ENCODE measurements at places on chromosomes 2 and 18.

GRCh38 chr2:152445791-152446201, 110.8 kb downstream of the FMNL2 start:
- DNase-seq, result no peak

GRCh38 chr2:177636672-177637071, 244.1 kb downstream of the AGPS start:
- DNase-seq, result no peak

GRCh38 chr18:36297417-36298125, at the start of gene FHOD3:
Gene FHOD3, plus strand, starts transcription at chr18:36297713. Its CDS starts 123 bp downstream, at chr18:36297836.
- no peak for DNase-seq

GRCh38 chr2:121136323-121136722, 148.7 kb downstream of the TFCP2L1 start:
- no peak for DNase-seq

- no peak for DNase-seq
These were observed 24.3 kb downstream of the ACMSD start for GRCh38 chr2:134862674-134863073.

DNA sequence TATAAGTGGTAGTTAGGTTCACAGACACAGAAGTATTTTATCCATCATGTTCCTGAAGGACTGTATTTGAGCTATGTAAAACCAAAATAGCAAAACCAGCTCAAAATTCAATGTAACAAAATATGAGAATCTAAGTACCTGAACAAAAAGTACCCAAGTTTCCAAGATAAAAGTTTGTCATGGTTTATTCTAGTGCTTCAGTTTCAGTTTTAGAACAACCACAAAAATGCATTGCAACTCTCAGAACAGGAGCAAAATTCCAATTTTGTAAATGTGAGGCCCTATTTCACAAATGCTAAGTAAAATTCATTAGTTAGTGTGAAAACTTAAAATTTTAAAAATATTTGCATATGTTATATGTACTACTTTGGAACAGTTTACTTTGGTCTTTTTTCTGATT, 5.0 kb upstream of the ALPK2 start:
- no peak for DNase-seq

- DNase-seq, result no peak
These were observed 559.3 kb upstream of the PIK3C3 start for GRCh38 chr18:41395695-41396094.

DNA sequence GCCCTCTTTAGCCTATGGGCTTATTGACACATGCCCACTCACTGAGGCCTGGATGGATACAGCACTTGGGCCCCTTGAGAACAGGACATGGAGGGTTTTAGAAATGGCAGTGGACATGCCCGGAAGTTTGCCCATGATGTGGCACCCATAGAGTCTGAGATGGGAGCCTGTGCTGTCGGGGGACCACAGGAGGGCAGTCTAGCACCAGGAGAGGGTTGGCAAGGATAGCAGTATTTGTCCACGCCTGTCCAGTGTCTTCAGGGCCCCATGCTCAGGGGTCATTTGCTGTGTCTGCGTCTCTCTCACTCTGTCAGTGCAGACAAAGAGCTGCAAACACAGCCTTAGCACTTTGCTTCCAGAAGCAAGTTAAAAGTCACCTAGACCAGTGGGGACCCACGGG, 48.7 kb downstream of the IL1RL2 start:
- DNase-seq, result no peak

- no peak for DNase-seq
These were observed 112.8 kb upstream of the MAP4K3 start for GRCh38 chr2:39549718-39550464.

DNA sequence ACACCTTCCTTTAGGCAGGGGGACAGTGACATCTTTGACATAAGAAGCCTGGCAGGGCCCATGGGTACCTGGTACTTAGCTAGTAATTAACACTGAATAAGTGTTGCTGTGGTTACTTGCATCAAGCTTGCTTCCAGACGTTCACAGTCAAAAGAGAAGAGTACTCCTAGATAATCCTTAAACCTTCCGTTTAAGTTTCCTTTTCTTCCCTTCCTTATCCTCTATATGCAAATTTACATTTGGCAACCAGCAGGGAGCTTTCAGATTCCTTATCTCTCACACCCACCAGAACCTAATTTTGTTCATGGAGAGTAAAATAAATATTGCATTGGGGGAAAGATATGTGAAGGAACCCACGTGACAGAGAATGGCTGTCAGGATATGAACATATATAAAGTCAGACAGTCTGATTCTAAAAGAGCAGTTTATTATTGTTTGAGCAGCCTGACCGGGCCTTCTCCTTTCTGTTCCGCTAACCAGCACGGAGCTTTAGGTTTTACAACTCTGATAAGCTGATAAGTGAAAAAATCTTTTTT, 7.8 kb upstream of the RAB31 start:
- DNase-seq, result no peak

- no peak for DNase-seq
These were observed 246.0 kb downstream of the LRRTM1 start for GRCh38 chr2:80058562-80058961.

- DNase-seq, result no peak
These were observed 22.3 kb downstream of the ATP8B1 start for GRCh38 chr18:57780706-57781347.

- DNase-seq, result no peak
These were observed 197.4 kb downstream of the FBXO15 start for GRCh38 chr18:73950116-73950700.

DNA sequence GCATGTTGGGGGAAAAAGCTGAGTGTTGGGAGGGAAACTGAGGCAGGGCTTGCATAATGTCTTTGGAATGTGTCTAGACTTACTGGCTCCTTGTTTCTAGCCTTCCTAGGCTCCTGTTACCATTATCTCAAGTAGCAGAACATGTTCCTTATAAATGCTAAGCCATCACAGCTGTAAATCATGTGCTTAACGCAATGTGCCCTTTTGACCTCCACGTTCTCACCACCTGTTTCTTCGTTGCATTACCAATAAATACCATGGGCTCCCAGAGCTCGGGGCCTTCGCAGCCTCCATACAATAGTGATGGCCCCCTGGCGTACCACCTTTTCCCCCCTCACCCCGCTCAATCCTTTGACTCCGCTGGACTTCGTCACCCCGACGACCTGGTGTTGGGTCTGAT, 54.0 kb upstream of the CWC22 start:
- no peak for DNase-seq

DNA sequence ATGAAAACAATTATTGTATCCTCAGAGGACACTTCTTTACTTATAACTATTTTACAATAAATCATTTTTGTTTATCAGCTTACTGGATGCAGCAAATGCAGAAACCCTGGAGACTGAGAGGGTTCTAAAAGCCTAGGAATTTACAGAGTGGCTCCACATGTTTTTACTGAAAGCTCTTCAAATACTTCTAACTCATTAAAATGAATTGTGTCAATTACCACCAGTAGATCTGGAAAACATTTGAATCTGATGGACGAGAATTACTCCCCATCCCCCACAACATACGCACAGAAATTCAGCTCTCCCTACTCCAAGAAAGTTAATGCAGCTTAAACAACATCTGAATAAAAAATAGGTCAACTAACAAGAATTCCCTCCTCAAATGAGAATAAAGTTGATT, 319.8 kb upstream of the FIGN start:
- no peak for DNase-seq

DNA sequence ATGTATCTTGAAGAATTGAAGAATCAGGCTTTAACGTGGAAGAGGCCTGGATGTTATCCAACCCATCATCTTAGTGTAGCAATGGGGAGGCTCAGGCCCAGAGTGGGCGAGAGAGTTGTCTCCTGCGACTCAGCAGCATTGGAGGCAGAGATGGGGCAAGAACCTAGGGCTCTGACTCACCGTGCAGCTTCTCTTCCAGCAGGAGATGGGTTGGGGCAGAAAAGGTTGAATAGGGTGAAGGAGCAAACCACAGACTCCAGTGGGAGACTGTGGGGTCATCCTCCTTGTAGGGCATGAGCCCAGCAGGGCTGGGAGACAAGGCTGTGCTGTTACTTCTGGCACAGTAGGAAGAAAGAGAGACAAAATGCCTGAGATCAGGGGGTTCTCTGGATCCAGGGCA, 1.4 kb downstream of the IL36RN start:
- no peak for DNase-seq

- DNase-seq, result no peak
These were observed 149.5 kb upstream of the DLX2 start for GRCh38 chr2:172252154-172252553.

- no peak for DNase-seq
These were observed 246.1 kb upstream of the TNP1 start for GRCh38 chr2:217105733-217106649.

GRCh38 chr18:37242091-37242490, 323.5 kb downstream of the CELF4 start:
- no peak for DNase-seq

- no peak for DNase-seq
These were observed 993.6 kb downstream of the LRP1B start for GRCh38 chr2:141137122-141137693.

- DNase-seq, result peak; percentile 22
These were observed 1.0 kb upstream of the PEX13 start for GRCh38 chr2:61016392-61017002.

DNA sequence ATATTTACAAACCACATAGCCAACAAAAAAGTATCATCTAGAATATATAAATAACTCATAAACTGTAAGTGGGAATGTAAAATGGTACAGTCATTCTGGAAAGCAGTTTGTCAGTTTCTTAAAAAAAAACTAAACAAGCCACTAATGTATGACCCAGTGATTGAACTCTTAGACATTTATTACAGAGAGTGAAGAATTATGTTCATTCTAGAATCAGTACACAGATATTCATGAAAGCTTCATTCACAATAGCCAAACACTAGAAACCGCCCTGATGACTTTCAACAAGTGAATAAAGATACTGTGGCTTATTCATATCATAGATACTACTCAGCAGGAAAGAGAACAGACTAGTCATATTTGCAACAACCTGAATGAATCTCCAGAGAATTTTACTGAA, 1541.5 kb downstream of the LRP1B start:
- no peak for DNase-seq

DNA sequence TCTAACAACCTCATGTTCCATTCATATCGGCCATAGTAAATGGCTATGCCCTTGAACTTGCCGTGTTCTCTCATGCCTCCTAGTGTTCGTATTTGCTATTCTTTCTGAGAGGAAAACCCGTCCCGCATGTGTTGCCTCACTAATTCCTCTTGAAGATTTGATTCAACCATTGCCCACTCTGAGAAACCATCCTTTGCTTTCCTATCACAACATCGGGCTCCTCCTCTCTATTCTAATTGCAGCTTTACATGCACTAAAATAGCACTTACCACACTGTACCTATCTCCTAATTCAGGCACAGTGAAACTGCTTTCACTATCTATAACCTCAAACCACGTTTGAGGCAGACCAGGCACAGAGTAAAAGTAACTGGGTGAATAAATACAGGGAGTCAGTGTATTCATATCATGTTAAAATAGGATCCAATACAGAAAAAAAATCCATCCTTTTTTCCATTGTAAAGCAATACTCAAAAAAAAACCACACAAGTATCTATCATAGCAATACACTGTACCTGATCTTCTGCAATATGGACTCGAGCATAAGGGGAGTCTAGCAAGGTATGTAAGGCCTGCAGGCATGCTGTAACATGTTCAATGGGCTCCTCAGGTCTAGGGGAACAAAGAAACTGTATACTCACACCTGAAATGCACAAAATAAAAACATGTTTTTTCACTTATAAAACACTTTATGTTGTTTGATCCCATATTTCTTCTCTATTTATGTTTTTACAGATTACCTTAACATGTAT, 39.0 kb upstream of the STRN start:
- DNase-seq, result peak; percentile 28

GRCh38 chr2:216110620-216111019, 1.5 kb downstream of the XRCC5 start:
- DNase-seq, result no peak

GRCh38 chr2:42048299-42049220, 739 bp downstream of the PKDCC start:
- no peak for DNase-seq

DNA sequence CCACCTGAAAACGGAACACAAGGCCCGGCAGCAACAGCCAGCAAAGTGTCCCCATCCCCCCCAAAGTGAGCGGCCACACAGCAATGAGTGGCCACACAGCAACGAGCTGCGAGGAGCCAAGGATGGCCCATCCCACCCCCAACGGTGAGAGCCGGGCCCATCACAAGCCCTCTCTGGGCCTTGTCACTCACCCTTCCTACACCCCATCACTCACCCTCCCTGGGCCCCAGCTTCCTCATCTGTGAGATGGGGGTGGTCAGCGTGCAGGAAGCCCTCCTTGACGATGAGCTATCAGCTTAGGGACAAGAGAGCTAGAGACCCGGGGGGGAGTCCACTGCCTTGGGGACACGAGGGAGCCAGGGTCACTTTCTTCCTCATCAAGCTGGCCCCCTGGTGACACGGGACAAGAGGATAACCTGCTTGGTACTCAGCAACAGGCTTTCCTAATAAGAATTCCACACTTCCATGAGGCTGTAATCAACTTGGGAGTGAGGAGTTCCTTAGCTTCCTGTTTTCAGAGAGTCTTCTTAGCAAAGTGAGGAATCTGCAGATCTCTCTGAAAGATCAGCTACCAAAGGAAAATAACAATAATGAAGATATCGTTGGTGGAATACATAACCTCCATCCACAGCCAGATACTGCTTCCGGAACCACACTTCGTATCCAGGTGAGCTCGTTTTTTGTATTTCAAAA, 92.8 kb downstream of the HDAC4 start:
- DNase-seq, result no peak

- no peak for DNase-seq
These were observed 36.8 kb downstream of the SPC25 start for GRCh38 chr2:168853471-168853870.

- DNase-seq, result no peak
These were observed 25.8 kb upstream of the PLB1 start for GRCh38 chr2:28469947-28470535.

- DNase-seq, result no peak
These were observed 56.3 kb downstream of the SLC25A12 start for GRCh38 chr2:171837736-171838135.

All from stimulated activated naive CD4-positive, alpha-beta T cell (primary cell).